ENCODE measurements at places on chromosomes 5 and 9.

DNA sequence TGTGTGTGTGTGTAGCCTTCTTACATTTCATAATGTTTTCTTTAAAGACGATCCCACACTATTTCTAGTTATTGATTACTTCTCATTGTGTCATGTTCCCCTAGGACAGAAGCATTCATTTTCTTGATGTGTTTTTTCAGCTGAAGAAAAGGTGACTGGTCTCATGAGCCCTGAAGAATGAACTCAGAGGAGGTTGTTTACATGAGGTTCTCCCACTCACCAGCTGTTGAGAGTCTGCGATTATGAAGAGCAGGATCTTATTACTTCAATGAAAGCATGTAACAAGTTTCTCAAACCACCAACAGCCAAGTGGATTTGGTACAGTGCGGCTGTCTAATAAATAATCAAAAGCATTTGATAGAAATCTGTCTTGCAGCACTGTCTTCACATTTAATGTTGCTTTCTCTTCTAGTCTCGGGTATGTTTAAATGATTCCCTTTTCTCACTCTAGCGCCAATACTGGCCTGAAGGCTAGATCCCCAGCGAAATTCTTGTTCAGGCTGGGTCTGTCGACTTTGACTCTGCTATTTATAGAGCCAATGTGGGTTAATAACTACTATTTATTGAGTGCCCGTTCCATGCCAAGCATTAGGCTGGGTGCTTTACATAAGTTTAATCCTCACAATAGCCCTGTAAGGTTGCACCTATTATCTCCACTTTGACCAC, 9.6 kb upstream of the FSD1L start:
- no peak for DNase-seq

DNA sequence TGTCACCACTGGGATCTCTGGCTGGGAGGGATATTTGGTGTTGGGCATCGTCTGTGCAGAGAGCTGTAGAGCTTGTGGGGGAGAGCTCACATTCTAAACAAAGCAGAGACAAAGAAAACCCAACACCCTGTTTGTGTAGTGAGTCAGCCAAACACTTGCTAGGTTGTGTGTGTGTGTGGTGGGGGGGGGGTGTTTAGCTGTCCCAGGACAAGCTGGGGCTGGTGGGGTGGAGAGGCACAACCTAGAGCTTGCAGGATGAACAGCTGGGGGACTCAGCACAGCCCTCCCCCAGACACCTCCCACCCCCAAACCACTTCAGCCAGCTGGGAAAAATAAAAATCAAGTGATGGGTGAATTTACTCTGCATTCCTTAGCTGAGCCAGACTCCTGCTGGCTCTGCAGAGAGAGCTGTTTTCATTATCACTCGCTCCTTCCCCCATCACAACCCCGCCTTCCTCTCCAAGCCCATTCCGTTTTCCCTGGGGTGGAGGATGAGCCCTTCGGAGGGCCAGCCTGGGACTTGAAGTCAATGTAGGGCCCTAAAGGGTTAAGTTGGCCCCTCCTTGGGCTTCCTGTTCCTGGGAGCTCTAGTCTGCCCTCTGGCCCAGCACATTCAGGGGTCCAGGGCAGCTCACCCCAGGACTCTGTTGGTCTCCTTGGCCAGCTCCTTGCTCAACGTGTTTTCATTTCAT, 2.6 kb downstream of the OLFML2A start:
- peak; percentile 16 for DNase-seq

GRCh38 chr9:21812946-21813568, 10.6 kb downstream of the MTAP start:
- peak; percentile 22 for DNase-seq

GRCh38 chr9:135230386-135230765, 142.9 kb downstream of the OLFM1 start:
- DNase-seq: no peak

DNA sequence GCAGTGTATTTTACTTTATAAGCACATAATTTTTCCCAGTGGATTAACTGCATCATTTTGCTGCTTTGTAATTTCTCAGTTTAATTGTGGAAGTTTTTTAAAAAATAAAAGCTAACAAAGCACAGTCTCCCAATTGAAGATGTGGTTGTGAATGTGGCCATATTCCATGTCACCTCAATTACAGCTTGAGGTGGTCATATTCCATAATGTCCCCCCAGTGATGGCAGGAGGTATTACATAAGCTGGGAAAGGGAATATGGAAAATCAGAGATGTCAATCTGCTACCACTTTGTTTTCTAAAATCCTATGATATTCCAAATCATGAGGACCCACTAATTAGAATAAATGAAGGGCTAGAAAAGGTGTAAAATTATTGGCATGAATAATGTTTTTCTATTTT, 1672.0 kb upstream of the CDH9 start:
- DNase-seq: no peak

DNA sequence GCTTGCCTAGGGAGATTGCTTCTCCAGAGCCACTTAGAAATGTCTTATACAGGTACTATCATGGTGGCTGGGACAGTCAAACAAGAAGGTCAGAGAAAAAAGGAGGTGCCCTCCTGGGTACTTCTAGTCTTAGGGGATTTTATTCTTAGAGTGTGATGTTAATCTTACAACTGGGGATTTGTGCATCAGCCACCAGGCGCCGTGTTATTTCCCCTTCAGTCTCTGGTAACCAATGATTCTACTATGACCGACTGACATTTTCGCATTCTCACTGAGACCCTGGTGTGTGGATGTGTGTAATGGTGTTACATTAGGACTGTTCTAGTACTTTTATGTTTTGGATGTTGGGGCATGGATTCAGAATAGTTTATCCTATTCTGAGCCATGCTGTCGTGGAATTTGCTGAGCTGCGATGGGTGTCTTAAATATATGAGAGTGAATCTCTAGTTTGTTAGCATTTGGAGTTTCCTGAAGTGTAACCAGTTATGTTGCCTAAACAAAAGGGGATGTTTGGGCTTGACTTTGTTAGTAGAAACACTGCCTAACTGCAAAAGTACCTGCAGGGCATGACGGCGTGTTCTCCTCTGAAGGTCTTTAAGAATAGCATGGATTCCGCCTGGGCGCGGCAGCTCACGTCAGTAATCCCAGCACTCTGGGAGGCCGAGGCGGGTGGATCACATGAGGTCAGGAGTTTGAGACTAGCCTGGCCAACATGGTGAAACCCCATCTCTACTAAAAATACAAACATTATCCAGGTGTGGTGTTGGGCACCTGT, 175.2 kb upstream of the DAP start:
- no peak for DNase-seq

GRCh38 chr9:3261484-3261883, 264.3 kb downstream of the RFX3 start:
- DNase-seq: no peak

- no peak for DNase-seq
Observed at GRCh38 chr9:133371261-133371711, 4.6 kb downstream of the SURF4 start.

DNA sequence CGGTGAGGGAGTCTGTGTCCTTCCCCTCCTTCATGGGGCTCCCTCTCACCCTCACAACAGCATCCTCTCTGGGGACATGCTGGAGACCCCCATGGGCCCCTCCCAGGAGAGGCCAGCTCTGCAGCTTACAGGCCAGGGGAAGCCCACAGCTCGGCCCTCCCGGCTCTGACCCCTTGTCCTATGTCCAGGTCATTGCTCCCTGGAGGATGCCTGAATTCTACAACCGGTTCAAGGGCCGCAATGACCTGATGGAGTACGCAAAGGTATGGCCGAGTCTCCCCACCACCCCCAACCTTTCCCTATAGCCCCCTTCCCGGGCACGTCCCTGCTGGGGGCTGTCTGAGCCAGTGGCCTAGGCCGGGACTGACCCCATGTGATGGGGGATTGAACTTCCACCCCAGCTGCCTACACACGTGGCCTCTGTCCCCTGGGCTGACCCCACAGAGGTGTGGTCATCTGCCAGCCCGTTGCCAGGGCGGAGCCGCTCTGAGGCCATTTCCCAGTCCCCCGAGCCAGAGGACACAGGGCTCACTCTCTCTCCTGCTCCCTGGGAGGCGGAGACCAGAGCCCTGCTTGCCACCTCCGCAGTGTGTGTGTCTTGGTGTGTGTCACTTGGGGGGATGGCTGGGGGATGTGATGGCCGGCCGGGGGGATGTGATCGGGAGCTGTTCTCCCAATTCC, 21.9 kb downstream of the ASS1 start:
- DNase-seq: no peak

- DNase-seq: no peak
Observed at GRCh38 chr5:133347039-133347438, 265.3 kb downstream of the FSTL4 start.

DNA sequence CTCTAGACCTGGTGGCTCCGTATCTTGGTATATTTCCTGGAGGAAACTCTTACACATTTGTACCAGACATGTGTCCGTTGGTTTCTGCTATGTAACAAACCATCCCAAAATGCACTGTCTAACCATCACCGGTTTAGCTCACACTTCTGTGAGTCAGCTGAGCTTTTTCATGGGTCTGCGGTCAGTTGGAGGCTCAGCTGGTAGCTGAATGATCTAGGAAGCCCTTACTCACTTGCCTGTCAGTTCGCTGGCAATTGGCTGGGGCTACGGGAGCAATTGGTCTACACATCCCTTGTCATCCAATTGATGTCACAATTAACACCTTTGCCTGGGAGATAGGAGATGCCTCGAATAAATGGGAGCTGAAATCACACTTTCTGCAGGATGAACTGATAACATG, 11.6 kb upstream of the WHRN start:
- no peak for DNase-seq

GRCh38 chr5:14545862-14546261, 35.7 kb upstream of the OTULINL start:
- no peak for DNase-seq

- DNase-seq: peak; percentile 97
Observed at GRCh38 chr9:92293452-92294296, at the start of gene IARS1. TSS of gene IARS1 (minus strand) at chr9:92293697. CDS start at chr9:92289419, 4,278 bp downstream.

All from DMS153 (cell line).